Activated gamma-delta T cell treated with anti-CD3 and anti-CD28 coated beads, Interleukin-2, amount 50 U/mL, for 16 hours (primary cell): ENCODE measurements at places on chromosomes 7 and 10.

GRCh38 chr7:51275532-51275931, 41.1 kb downstream of the COBL start:
- DNase-seq, result no peak

GRCh38 chr10:68895041-68895440, 6.1 kb upstream of the DDX50 start:
- no peak for DNase-seq

- no peak for DNase-seq
Measured at GRCh38 chr10:71754562-71754961, 18.8 kb downstream of the VSIR start.

DNA sequence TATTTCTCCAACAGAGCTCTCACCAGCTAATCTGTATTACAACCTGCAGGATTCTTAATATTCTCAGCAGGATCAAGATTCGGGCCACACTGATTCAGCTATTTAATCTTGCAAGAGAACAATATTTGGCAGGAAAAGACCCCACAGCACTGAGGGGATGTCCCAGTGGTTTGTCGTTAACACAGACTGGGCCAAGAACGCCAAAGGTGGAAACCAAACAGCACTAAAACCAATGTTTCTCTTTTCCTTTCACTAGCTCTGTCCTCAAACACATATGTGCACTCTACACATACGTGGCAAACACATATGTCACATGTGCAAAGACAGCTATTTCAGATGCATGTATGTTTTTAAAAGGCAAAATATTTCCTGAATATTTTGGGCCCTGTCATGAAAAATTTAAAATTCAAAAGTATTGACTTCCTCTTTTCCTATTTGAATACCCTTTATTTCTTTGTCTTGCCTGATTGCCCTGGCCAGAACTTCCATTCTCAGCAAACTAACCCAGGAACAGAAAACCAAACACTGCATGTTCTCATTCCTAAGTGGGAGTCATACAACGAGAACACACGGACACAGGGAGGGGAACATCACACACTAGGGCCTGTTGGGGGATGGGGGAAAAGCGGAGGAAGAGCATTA, 51.7 kb upstream of the NEBL start:
- DNase-seq, result no peak

GRCh38 chr7:126211875-126212274, 1040.9 kb downstream of the GRM8 start:
- no peak for DNase-seq

DNA sequence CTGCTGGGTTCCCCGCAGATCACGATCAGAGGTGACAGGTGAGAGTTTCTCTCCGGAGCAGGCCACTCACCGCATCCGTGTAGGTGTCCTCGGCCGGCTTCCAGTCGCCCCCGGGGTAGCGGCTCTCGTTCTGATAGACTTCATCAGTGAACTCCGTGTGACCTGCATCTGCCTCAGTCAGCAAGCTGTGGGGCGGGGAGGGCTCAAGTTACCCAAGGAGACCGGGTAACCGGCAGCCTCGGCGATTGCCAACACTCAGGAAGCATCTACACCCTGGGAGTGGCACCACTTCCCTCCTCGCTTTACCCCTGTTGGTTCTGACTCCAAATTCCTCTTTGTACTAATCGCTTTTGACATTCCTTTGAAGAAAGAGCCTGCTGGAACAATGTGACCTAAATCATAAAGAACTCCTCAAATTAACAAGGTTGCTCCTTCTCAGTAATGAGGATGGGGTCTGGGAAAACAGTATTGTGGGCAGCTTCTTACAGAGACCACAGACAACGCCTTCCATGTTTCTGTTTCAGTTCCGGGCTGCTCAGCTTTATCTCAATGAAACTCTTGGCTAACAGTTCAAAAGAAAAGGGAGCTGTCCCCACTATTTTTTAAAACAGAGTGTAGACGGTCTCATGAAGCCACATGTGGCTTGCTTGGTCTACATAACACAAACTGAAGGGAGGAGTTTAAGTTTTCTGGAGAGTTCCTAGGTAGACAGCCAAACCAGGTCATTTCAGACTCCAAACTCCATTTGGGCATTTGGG, 118.1 kb downstream of the MYOF start:
- DNase-seq, result no peak

DNA sequence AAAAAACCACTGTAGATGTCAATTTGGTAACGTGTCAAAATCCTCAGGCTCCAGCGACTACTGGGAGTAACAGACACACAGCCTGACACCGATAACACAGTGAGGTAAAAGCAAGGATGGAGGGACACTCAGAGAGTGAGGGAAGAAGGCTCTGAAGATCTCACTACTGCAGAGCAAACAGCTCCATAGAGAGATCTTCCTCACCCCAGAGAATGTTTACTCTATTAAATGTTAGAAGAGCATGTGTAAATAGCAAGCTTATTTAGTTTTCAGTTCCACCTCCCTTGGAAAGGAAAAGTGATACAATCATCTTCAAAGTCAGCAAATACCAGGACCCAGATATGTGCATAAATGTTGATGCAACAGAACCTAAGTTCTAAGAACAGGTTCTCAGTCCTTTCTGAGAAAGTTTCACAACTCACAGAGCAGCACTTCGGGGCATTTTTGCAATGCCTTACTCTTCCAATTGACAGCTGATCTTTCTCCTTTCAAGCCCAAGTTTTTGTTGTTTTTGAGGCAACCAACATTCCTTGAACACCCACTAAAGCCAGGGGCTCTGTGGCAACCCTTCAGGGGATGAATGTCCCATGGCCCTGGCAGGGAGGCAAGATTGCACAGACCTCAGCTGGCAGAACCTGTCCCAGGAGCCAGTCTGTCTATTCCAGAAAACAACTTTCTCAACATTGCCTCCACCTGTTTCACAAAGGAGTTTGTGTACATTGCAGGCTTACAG, 177.4 kb downstream of the SFMBT2 start:
- DNase-seq, result no peak

DNA sequence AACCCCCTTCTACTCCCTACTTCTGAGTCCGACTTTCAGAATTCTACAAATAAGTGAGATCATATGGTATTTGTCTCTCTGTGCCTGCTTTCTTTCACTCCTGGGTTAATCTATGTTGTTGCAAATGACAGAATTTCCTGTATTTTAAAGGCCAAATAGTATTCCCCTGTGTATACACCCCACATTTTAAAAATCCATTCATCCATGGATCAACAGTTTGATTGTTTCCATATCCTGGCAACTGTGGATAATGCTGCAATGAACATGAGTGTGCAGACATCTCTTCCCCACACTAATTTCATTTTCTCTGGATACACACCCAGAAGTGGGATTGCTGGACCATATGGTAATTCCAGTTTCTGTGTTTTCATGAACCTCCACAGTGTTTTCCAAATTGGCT, 225.8 kb upstream of the TCERG1L start:
- DNase-seq, result no peak

GRCh38 chr7:12052211-12052610, 158.9 kb upstream of the TMEM106B start:
- DNase-seq, result no peak
